CD4-positive, alpha-beta T cell treated with Interleukin-6 at 100 ng/mL for 8 hours (primary cell): ENCODE measurements at places on chromosomes 4 and X.

DNA sequence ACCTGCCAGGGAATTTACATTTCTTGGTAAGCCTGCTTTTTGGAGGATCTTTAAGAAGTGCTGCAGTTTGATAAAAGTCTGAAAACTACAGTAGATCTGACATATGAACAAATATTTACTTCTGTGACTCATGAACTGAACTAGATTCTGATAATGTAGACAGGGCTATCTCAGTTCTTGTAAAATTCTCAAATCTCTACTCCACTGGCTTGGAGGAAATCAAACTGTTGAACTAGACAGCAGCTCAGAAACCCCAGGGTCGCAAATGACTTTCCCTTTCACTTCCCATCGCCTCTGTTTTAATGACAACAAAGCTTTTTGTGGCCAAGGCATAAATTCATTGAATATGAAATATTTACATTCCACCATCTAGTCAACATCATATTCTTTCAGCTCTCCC is 15.4 kb upstream of the OCIAD1 start:
- DNase-seq: no peak

DNA sequence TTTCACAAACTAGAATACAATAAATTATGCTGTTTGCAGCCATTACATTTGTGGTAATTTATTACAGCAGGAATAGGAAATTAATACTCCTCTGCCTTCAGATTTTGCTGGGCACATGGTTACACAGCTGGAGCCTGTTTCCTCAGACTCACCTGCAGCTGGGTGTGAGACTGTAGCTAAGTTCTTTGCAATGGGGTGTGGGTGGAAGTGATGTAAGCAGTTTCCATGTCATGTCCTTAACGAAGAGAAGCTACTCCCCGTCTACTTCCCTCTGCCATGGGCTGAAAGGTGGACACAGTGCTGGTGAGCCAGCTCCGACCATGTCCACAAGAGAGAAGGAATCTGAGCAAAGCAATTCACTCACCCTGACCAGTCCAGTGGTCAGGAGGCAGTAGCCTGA is 18.2 kb downstream of the SH3KBP1 start:
- no peak for DNase-seq

DNA sequence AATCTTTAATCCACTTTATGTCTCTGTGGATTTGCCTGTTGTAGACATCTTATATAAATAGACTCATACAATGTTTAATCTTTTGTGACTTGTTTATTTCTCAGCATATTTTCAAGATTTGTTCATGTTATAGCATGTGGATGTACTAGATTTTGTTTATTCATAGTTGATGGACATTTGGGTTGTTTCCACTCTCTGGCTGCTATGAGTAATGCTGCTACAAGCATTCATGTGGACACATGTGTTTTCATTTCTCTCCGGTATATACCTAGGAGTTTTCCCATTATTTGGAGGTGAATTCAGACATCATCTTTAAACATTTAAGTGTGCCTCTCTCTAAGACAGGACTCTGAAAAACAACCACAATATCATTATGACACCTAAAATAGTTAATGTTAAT is 2.3 kb downstream of the IKBKG start:
- DNase-seq: no peak

- DNase-seq: no peak
Measured at GRCh38 chr4:122728856-122729255, 3.6 kb upstream of the BBS12 start.

GRCh38 chr4:88722828-88723227 is 25.2 kb upstream of the NAP1L5 start:
- DNase-seq: no peak

GRCh38 chr4:71025654-71026053 is 32.2 kb downstream of the DCK start:
- no peak for DNase-seq

DNA sequence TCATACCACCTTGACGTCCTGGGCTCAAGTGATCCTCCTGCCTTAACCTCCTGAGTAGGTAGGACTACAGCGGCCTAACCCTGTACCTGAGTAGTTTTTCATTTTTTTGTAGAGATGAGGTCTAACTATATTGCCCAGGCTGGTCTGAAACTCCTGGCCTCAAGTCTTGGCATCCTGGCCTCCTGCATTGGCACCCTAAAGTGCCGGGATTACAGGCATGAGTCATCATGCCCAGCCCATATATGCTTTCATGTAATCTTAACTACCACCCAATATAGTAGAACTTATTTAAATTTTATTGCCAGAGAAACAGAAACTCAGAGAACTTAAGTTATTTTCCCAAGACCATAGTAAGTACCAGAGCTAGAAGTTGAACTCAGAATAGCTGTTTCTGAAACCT is 27.1 kb downstream of the AFM start:
- DNase-seq: no peak

- DNase-seq: no peak
Measured at GRCh38 chrX:34300871-34301270, 168.8 kb upstream of the FAM47A start.

- DNase-seq: no peak
Measured at GRCh38 chr4:104015680-104016079, 295.9 kb upstream of the TACR3 start.

DNA sequence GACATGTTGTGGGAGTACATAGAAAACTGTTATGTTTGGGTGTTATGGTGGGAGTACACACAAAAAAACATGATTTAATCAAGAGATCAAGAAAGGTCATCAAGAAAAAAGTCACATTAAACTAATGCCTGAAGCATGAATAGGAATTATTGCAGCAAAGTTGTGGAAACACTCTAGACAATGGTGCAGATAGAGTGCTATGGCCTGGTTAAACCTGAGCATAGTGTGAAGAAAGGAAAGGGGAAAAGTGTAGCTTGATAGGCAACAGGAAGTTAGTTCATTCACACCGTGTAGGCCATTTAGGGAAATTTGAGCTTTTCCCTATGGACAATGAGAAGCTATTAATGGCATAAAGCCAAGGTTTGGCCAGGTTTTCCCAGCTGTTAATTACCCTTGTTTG is 162.1 kb upstream of the EMCN start:
- DNase-seq: no peak
